ENCODE measurements at places on chromosomes 3 and 15.

- no peak for DNase-seq
Measured at GRCh38 chr3:53123953-53124352, 6.3 kb downstream of the RFT1 start.

- DNase-seq = no peak
Measured at GRCh38 chr3:52438579-52439425, 6.1 kb downstream of the SEMA3G start.

GRCh38 chr15:53918180-53919079 is 59.8 kb upstream of the UNC13C start:
- no peak for DNase-seq

DNA sequence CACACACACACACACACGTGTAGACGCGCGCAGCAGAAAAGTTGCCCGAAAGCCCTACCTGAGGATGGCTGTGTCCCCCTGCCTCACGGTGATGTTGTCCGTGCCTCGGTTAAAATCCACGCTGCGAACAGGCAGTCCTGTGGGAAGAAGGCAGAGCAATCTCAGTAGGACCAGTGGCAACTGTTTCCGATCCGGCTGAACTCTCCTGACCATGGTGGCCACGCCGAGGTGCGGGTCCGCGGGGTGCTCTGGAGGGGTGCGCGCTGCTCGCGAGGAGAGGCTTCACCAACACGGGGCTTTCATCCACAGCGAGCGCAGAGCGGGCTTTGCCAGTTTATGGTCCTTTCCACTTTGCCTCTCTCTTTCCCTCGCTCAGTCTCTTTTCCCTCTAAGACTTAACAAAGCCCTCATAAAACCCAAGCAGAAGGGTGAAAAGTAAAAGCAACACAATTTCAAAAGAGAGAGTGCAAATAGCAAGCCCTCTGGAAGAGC is 422 bp downstream of the LSAMP start:
- DNase-seq = no peak

DNA sequence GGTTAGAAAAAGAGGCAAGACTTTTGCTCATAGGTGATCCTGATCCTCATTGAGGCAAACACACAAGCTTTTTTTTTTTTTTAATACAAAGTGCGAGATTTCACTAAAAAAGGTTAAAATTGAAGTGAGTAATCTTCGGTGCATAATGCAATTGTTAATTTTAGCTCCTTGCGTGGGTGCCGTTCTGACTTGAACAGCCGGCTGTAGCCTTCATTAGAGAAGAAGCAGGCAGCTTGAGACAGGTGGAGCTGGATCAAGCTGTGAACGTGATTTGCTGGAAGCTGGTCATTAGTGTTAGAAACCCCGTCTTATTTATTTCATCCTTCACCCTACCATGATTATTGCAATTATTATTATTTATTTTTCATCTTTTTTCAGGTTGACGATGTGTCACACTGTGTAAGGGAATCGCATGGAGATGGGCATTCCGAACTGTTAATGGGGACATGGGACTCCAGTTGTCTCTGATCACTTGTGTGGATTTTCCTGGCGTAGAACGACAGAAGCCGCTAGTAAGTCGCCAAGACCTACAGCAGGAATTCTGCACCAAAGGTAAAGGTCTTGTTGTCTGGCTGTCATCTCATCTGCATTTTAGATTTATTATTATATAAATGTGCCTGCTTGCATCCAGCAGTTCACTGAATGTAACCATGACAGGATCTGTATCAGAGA is 40.2 kb downstream of the ARPP21 start:
- no peak for DNase-seq

GRCh38 chr15:76342382-76343201 is 6.0 kb downstream of the ISL2 start:
- no peak for DNase-seq

GRCh38 chr3:133520286-133520685 is 53.2 kb upstream of the CDV3 start:
- no peak for DNase-seq

- peak; percentile 56 for DNase-seq
Measured at GRCh38 chr15:51735228-51736010, 2.0 kb downstream of the LYSMD2 start.
